ENCODE measurements at places on chromosomes 5 and 9.
A peak's percentile ranks its signal among the peaks of the same experiment; 100 is the strongest.

DNA sequence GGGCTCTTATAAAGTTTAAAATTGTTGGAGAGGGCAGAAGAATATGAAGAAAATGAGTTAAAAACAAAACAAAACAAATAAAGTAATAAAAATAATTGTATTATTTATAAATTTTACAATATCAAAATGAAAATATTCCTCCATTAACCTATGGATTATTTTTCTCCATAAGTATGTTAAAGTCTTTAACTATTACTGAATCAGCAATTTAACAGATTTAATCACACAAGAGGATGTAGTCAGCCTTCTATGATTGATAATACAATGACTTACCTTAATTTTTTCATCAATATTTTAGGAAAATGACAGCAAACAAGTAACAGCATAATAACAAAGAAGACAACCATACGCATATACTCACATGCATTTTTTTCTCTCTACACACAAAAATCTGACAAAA, 1195.3 kb upstream of the NUDT12 start:
- DNase-seq: no peak

DNA sequence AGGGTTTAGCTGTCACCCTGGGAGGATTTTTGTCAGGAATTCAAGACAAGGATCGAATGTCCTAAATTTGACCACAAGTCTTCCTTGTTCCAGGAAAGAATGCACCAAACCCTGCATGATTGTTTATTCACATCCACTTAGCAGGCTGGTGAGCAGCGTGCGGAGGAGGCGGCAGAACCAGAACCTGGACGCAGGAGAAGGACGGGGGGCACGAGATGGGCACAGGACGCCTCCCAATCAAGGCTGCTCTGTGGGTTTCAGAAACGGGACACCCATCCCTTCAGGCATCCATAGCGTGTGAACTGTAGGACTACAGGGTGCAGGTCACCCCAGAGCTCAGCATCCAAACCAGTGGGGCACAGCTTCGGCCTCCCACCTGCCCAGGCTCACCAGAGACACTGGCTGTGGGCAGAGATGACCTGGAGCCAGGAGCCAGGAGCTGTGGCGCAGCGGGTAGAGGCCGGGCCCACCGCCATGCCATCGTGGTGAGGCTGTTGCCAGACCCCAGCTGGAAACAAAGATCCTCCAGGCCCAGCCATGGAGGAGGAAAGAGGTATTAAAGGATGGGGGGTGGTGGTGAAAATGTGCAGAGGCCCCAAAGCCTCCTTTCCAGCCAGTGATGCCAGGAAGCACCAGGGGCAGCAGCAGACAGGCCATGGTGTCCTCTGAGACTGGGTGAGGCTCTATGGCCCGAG, 32.3 kb upstream of the ADAMTS2 start:
- no peak for DNase-seq

GRCh38 chr9:93257808-93258331, 73.9 kb downstream of the WNK2 start:
- DNase-seq: peak; percentile 0

GRCh38 chr9:123003466-123003865, 30.0 kb upstream of the GPR21 start:
- DNase-seq: no peak

GRCh38 chr9:134216449-134216951, 52.1 kb upstream of the RNU6ATAC start:
- DNase-seq: no peak

- no peak for DNase-seq
Observed at GRCh38 chr9:133493845-133494540, 15.1 kb upstream of the SLC2A6 start.

- DNase-seq: no peak
Observed at GRCh38 chr9:130933114-130934046, 5.7 kb downstream of the FIBCD1 start.

DNA sequence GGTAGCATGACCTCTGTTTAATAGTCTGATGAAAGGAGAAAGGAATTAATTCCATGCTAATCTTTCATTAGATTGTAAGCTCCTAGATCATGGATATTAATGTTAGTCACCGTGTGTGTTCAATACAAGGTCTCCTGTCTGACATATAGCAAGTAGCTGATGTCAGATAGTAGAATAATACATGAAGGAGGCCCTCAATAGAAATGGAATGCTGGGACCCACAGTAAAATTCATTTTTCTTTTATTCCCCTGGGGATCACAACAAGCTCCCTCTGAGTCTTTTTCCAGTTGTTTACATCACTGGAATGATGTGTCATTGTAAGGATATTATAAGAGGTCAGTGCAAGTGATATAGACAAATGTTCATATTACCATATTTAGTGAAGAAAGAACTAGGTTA, 240.3 kb upstream of the TRPC7 start:
- DNase-seq: no peak

DNA sequence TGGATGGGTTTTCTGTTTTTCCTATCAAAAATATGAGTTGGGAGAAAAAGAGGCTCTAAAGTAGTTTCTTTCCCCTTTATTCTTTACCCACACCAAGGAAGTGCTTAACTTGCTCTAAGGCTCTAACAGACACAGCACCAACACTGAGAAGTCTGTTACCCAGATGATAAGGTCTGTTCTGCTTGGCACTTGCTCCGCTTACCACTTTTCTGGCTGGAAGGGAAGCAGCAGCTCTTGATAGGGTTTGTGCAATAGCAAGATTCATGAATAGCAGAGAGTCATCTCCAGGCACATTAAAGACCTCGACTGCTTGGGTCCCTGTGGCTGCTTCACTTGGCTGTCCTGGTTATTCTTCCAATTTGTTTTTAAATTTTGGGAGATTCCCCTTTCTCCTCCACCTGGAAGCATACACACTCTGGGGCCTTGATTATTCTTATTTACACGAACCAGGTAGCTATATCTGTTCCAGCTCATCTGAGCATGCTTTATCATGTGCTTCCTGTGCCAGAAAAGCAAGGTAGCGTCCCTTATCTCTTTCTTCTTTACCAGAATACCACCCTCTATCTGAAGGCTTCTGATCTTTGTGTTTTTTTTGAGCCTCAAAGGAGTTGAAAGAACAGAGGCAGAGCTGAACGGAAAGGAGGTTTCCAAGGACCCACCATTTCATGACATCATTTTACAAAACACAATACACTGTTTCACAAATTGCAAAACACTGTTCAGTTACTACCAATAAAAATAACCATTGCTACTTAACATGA, 24.8 kb downstream of the PPP3R2 start:
- DNase-seq: no peak

GRCh38 chr9:116594547-116594946, 92.6 kb upstream of the TRIM32 start:
- DNase-seq: no peak

- DNase-seq: no peak
Observed at GRCh38 chr5:135592312-135593045, 13.7 kb upstream of the CXCL14 start.

DNA sequence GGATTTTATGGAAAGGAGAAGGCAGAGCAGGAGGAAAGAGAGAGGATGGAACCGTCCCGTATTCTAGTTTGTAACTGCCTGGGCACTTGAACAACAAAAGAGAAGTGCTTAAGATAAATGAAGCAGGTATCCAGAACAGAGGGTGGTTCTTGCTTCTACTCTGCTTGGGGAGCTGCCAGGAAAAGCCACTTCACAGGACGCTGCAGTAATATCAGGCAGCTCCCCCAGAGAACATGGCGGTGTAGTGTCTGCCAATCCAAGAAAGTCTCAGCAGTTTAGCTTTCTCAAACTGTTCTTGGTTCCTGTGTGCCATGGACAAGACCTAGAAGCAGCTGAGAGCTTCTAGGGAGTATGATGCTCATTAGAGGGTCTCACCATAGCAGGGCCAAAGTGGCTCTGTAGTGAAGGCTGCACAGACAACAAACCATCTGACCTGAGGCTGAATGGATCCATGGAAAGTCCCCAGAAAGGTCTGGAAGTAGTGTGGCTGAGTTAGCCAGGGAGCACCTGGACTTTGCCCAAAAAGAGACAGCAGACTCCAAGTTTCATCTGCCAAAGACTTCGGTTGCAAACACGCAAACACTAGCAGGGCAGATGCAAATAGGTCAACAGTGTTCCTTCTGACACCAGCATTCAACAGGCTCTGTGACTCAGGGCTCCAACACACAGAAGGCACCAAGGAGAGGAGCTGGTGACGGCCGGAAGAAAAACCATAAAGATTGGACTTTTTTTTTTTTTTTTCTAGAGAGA, 72.2 kb upstream of the TNFSF8 start:
- DNase-seq: no peak

DNA sequence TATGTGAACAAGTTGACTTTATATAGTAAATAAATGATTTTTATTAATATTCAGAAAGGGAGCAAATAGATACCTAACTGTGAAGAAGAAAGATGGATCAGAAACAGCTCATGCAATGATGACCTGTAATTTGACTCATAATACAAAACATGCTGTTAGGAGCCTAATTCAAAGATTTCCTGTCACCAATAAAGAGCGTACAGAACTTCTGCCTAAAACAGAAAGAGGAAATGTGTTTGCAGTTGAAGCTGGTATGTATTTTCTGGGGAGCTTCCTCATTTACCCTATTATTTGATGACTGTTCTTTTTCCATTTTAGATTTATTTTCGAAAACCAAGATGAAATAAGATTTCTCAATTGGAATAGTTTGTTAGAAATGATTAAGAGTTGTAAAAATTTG, 11.4 kb downstream of the YTHDC2 start:
- DNase-seq: no peak

DNA sequence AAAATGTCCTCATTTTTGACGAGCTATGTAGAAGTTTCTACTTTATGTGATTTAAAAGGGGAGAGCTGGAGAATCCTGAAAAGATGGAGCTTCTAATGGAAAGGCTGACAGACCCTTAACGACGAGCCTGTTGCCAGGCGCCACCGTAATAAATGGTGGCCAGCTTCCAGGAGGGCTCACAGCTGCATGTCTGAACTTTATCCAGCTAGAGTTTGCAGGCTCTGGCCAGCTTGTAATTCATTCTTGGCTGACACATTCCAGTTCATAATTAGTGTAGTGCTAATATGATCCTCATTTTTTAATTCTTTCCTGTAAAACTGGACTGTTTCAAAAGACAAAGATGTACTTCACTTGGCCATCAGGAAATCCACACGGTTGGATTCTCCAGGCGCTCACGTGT, 246.7 kb downstream of the GAS1 start:
- DNase-seq: no peak

DNA sequence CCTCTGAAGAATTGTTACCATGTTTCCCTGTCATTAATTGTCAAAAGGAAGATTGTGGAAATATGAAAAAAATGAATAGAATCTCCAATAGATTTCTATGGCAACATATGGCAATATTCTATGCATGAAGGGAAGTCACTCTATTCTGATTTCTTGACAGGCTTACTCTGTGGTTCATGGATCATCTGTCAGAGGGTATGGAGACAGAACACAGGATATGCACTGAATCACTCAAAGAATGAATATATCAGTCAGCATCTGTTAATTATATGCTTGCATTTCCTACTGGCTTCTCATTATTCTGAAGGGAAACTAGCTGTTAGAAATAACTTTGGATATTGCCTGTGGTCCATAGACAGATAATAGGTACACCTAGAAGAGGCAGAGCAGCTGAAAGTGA, 918.9 kb downstream of the DTWD2 start:
- no peak for DNase-seq

All from activated CD4-positive, alpha-beta T cell treated with anti-CD3 and anti-CD28 coated beads, Interleukin-2, amount 50 U/mL, for 48 hours (primary cell).